ENCODE measurements at places on chromosomes 6 and 20.

- no peak for DNase-seq
Observed at GRCh38 chr6:113691260-113691656, 165.9 kb upstream of the MARCKS start.

GRCh38 chr6:51028276-51028675 is 209.6 kb downstream of the TFAP2B start:
- no peak for DNase-seq

GRCh38 chr6:109052018-109052651 is 42.5 kb downstream of the SESN1 start:
- no peak for DNase-seq

DNA sequence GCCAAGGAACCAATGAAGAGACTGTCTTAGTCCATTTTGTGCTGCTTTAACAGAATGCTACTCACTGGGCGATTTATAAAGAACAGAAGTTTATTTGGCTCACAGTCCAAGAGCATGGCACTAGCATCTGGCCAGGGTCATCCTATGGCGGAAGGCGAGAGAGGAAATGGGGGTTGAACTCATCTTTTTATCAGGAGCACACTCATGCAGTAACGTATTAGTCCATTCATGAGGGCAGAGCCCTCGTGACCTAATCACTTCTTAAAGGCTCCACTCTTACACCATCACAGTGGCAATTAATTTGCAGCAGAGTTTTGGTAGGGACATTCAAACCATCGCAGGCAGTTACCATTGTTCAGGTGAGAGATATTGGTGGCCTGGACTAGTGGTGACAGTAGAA is 8.5 kb downstream of the ARFGEF2 start:
- DNase-seq = no peak

- no peak for DNase-seq
Observed at GRCh38 chr6:134343066-134343465, 25.2 kb upstream of the SGK1 start.

DNA sequence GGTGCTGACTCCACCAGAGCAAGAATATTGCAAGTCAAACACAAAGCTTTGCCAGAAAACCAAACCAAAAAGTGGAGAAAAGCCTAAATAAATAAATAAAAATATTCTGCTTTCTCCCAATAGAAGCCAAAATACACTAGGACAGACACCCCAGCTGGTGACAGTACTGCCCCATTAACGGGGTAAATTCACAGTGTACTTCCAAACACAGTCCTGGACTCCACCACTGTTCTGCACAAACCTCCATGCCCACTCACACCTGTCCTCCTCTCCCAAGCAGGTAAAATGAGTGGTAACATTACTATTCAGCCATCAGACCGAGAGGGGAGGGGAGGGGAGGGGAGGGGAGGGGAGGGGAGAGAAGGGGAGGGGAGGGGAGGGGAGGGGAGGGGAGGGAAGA is 70.7 kb downstream of the RALGAPA2 start:
- DNase-seq = no peak

DNA sequence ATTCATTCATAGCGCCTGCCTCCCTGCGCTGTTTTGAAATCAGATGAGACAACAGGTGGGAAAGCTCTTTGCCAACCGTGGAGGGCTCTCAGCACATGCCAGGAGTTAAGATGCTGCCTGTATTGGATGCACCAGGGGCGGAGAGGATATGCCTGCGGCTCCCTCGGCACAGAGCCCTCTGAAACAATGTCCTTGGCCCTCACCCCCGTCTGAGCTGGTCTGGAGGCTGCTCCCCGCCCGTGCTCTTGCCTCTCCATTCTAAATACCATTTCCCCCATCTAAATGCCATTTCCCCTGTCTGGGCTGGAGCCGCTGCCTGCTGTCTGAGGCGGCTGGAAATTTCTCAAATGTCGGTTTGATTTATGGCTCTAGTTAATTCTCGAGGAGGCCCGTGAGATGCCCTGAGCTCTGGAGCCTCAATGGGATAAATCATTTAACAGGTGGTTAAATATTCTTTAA is 50.8 kb upstream of the MLN start:
- DNase-seq = no peak

- DNase-seq = no peak
Observed at GRCh38 chr6:145887969-145888368, 73.4 kb upstream of the FBXO30 start.

DNA sequence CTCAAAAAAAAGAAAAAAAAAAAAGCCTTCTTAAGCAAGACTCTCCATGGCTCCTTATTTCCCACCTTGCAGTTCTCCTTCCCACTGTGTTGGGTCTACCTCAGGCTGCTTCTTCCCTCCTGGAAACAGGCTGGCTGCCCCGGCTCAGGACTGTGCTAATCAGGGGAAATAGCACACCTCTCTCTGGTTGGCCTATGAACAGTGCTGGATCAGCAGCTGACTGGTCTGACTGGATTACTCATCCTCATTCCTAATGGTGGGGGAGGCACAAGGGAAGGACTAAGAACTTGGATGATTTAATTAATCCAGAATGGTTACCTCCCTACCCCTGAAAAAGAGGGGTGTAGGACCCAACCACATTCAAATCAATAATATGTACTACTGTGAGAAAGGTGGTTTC is 3.9 kb upstream of the SRSF3 start:
- no peak for DNase-seq

DNA sequence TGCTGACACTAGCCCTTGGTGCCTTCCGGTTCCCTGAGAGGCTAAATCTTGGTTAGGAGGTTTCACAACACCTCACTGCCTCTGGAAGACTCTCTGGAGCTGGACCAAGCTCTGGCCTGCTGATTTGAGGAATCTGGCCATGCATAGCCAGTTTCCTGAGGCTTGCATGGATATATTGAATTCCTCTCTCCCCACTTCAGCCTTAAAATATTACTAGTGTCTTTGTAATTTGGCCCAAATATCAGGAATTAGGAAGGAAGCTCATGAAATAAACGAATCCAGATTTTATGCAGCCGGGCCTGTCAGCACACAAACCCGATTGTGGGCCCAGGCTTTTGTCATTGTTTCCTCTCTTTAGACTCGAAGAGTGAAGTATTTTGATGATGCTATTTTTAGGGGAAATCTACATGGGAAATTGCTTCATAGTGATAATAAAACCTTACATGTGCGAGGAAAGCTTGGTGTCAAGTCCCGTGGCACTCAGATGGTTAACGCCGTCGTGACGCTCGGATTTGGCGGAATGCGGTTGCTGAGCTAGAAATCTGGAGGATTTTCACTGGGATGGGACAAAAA is 144.4 kb downstream of the PHACTR3 start:
- DNase-seq = no peak

GRCh38 chr20:36447101-36447500 is 94.2 kb upstream of the MYL9 start:
- DNase-seq = no peak

DNA sequence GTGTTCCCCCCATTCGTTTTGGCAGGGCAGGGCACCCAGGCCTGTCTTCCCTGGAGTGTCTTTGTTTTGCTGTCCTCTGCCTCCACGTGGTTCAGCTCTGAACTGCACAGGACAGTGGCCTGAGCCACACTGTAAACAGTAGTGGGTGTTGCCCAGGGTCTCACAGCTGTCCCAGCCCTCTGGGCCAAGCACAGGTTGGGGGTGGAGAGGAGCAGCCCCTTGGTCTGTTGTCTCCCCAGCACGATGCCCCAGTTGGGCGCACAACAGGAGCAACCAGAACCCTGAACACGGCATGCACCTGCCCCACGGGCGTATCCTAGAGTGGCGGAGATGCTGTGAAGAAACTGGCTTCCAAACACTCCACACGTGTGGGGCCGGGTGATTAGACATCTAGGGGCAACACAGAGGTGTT is 14.4 kb downstream of the CCDC167 start:
- no peak for DNase-seq

DNA sequence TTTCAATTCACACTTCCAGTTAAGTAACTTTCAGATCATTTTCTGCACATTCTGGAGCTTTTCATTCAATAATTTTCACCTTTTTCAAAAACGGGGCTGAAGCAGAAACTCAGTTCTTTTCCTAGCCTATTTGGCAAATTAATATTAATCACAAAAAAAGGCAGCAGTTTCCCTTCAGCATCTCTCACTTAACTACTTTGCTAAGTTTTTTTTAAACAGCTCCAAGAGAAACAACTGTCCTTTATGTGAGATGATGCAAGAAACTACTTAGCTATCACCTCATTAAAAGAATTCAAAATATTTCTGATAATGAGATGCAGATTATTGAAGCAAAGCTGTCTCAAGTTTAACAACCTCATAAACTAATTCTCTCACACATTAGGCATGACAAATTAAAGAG is 11.8 kb downstream of the CASS4 start:
- no peak for DNase-seq

DNA sequence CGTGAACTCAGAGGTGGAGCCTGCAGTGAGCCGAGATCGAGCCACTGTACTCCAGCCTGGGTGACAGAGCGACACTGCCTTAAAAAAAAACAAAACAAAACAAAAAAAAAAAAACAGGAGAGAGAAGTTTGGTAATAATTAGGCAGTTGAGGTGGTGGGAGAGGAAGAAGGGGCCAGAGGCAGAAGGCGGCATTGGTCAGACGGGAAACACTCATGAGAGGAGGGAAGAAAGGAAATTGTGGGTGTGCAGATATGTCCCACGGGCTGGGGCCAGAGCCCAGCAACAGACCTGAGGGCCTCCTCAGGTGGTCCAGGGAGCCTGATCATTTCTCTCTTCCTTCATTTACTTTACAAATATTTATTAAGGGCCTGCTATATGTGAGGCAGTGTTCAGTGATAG is 20.0 kb downstream of the SULF2 start:
- no peak for DNase-seq

DNA sequence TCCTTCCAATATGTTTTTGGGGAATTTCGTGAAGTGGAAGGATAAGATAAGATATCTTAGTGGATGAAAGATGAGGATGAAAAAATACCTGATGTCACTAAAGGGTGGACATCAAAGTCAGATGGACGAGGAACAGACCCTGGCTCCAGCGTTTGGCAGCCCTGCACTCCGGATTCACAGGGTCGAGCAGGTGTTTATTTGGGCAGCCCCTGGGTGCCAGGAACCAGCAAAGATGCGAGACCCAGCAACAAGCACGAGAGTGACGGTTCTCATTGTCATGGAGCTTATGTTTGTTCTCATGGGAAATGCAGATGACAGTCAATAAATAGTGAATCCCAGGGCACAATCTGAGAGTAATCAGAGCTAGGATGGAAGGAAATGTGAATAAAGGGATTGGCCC is 131.1 kb downstream of the PHACTR3 start:
- no peak for DNase-seq

DNA sequence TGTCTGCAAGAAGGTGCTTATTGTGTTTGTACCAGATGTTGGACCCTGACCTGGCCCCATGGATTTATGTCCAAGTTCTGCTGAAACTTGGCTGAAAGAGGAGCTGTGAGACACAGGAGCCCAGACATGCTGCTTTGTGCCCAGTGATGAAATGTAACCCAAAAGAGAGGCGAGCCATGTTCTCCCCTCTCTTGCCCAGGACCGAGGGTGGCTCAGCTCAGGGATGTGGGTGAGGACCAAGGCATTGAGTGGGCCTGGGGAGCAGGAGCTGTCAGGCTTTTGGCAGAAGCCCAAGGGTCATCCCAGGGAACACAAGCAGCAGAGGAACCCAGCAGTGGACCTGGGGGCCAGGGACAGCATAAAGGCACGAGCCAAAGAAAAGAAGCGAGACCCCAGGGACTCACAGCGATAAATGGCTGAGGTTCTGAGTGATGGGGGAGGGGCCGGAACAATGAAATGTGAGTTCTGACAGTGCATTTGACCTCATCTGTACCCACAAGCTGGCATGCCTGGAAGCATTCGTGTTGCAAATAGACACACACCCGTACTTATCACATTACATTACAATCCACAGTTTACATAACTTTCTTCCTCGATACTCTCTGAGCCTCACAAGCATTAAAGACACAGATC is 363.4 kb upstream of the JARID2 start:
- no peak for DNase-seq

GRCh38 chr6:52925919-52926792 is 16.7 kb upstream of the GSTA3 start:
- DNase-seq = no peak

DNA sequence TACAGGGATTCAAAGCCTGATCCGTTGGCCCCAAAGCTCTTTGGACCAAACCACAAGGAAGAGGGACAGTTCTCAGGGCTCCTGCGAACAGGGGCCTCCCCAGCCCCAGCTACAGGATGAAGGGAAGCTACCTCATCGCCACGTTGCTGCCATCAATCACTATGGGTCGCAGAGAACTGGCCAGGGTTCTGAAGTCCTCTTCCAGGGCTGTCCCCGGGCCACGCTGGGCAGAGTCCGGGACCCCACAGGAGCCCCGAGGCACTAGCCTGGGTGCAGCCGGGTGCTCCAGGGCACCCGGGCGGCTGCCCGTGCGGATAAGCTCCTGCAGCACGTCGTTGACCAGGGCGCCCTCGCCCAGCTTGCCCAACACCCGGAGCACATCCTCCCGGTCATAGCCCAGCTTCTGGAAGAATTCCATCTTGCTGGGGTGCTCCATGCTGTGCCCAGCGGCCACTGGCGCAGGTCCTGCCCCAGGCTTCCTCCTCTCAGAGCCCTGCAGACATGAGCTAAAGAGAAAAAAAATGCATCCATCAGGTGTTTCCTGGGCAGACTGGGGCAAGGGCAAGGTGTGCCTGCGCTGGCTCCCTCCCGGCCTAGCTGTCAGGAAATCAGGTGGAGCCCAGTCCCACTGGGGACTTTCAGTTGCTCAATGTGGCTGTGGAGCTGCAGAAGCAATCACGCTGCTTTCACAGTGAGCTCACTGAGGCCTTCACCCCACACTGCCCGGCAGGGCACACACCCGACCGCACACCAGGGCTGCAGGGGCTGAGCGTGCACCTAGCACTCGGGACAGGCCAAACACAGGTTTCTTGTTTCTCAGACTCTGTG is 10.5 kb downstream of the ZC3H12D start:
- DNase-seq = no peak

Measured in NCI-H748 treated with DMSO at 0.1 percent for 48 hours (cell line).